Activated effector memory CD4-positive, alpha-beta T cell treated with anti-CD3 and anti-CD28 coated beads, Interleukin-2, amount 50 U/mL, for 16 hours (primary cell): ENCODE measurements at places on chromosomes 6 and 20.

GRCh38 chr6:11495565-11496145 lies 41.9 kb upstream of the TMEM170B start:
- no peak for DNase-seq

GRCh38 chr6:3737149-3737830 lies 14.2 kb downstream of the PXDC1 start:
- DNase-seq: no peak

GRCh38 chr6:167937948-167938911 lies 59.2 kb upstream of the KIF25 start:
- DNase-seq: no peak

- DNase-seq: no peak
These were observed 681.0 kb upstream of the GJE1 start for GRCh38 chr6:141451511-141452353.

DNA sequence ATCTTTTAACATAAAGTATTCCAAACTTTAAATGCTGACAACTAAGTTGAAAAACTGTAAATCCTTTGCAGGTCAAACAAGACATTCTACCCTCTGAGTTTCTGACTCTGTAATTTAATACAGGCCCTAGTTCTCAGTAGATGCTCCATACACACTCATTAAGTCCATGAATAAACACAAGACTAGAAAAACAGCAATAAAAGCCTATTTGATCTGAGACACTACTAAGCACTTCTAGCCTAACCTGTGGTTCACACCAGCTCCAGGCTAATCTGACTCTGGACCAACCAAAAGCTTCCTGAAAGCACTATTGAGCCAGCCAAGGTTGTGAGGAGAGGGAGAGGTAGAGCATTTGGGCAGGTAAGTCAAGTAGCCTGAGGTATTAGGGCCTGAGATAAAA lies 103.9 kb downstream of the EPM2A start:
- no peak for DNase-seq

GRCh38 chr6:89944826-89945407 lies 50.6 kb downstream of the GJA10 start:
- DNase-seq: no peak

DNA sequence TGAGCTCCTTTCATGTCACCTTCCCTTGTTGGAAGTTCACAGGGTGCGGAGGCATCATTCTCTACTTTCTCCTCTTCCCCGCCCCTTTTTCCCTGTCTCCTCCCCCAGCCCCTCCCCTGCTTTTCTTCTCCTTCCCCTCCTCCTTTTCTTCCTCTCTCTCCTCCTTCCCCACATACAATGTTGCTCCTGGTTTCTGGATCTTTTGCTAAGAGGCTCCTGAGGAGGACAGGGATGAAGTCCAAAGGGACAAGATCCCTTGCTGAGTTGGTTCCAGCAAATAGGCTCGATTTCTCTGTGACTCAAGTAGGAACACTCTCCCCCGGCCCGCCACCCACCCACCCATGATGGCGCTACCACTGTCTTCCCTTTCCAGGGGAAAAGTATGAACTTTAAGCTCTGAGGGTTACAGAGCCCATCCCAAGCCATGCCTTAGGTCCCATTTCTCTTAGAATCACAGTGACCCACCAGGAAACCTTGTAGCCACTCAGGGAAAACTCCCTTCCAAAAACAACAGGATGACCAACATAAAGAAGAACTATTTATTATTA lies 852 bp upstream of the TFEB start:
- DNase-seq: no peak

DNA sequence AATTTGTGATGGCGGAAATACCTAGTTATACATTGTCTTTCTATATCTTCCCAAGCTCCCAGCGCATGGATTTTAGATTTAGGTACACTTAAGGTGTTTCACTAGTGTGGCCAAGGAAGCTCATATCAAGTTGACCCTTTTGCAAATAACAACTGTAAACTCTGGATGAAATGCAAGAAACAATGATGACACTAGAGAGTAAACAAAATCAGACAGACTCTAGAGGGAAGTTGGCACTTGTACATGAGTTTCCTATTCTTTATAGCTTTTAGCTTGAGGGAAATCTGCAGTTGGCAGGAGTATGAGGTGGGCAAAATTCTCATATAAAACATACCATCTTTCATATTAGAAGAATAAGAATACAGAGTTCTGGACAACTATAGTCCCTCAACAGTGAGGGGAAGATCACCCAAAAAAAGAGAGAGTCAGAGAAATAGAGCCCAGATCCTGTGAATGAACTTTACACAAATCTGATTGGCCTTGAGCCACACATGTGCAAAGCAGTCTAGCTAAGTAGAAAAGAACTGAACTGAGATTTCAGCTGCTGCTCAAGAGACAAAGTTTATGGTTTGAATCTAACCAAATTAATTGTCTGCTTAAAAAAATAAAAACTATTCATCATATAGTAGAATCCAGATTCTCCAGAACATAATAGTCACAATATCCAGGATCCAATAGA lies 26.1 kb downstream of the TXLNB start:
- no peak for DNase-seq

- no peak for DNase-seq
These were observed 340.7 kb downstream of the LMBRD1 start for GRCh38 chr6:69456086-69456485.

GRCh38 chr6:35258858-35259193 lies 709 bp upstream of the ZNF76 start:
- no peak for DNase-seq

DNA sequence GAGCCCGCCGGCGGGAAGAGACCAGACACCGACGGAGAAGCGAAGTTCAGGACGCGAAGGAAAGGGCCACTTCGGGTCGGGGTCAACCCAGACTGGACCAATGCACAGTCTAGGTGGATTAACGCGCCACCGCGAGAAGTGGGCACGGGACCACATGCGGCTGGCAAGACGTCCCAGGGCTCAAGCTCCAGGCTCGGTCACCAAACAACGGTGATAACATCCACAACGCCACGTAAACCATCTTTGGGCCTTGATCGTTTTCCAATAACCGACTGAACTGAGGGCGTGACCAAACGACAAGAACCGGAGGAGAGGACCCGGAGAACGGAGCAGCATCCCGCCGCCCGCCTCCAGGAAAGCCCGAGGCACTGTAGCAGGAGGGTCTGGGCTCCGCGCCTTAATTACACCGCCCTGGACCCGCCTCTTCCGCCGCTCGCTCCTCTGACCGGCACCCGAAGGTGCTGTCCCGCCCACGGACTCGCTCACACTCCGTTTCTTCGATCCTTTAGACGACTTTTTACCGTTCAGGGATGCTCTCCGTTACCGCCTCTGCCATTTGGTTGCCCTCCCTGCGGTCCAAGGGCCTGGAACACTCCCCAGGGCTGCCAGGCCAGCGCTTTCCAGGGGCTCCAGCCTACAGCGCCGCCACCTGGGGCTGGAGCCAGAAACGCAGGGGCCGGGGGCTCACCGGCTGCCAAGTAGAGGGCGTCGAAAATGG lies 44.1 kb downstream of the DPPA5 start:
- peak; percentile 86 for DNase-seq

- no peak for DNase-seq
These were observed 139.0 kb downstream of the JARID2 start for GRCh38 chr6:15384901-15385300.
